ENCODE measurements at places on chromosomes 2 and 18.
A peak's percentile ranks its signal among the peaks of the same experiment; 100 is the strongest.

- no peak for DNase-seq
These were observed 375.3 kb upstream of the KLHL29 start for GRCh38 chr2:23009545-23010149.

- no peak for DNase-seq
These were observed 47.5 kb downstream of the EML4 start for GRCh38 chr2:42216694-42217093.

GRCh38 chr18:41922176-41922575 is 32.9 kb upstream of the PIK3C3 start:
- no peak for DNase-seq

DNA sequence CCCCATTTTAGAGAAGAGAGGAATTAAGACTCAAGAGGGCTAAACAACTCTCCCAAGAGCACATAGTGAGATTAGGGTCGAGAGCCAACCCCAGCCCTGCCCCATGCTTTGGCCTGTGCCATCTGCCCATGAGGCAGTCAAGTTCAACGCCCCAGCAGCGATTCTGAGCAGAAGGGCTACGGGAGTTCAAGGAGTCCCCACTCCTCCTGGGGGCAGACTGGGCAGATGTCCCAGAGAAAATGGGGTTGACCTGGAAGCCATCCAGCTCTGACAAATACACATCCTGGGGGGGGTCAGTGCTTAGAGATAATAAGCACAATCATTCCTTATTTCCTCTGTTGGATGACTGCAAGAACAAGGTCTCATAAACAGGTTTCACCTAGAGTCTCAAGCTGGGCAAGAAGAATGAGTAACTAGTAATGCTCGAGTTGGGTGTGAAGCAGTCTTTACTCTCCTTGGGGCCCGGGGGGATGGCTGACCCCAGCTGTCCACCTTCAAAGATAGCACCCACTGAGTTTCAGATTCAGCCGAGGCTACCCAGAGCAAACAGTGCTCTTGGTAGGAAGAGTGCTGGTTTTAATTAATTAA is 716.4 kb downstream of the RNF144A start:
- no peak for DNase-seq

- DNase-seq, result no peak
These were observed 39.5 kb upstream of the MARCO start for GRCh38 chr2:118902266-118903028.

DNA sequence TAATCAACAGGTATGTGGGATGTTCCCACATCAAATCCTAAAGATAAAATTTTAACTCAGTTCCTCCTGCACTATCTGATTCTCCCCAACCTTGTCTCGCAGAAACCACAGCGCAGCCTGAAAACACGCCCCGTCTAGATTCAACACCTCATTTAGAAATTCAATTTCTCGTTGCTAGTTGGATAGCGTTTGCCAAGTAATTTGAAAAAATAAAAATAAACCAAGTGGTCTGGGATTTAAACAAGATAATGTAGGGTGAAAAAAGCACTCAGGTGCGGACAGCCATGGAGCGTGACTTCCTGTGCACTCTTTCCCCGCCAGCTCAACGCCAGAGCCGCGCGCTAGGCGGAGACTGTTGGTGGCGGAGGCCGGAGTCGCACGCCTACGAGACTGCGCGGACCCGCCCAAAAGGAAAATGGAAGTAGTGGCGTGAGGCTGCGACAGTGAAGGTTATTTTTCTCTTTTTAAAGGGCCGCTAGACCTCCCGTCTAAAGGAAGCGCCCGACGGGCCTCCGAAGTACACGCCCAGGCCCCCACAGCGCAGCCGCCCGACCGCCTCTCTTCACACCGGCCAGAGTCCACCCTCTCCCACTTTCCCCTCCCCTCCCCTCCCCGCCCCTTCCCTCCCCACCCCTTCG is 615 bp upstream of the CCNT2 start:
- peak; percentile 52 for DNase-seq

GRCh38 chr2:199811346-199811745 is 39.6 kb downstream of the FTCDNL1 start:
- DNase-seq, result no peak

DNA sequence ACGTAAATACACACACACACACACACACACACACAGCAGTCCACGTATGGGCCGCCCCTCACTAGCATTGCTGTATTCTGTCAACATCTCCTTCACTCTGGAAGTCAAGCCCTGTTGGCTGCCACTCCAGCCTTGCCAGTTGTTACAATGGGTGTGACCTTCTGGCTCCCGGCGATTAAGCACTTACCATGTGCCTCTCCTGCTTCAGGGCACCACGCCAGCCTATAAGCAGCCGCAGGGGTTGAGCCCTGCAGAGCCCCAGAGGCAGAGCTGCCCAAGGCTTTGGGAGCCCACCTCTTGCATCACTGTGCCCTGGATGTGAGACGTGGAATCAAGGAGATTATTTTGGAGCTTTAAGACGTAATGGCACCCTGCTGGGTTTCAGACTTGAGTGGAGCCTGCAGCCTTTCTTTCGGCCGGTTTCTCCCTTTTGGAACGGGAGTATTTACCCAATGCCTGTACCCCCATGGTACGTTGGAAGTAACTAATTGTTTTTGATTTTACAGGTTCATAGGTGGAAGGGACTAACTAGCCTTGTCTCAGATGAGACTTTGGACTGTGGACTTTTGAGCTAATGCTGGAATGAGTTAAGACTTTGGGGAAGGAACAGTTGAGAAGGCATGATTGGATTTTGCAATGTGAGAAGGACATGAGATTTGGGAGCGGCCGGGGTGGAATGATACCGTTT is 54.5 kb upstream of the ROCK2 start:
- no peak for DNase-seq

GRCh38 chr2:188604579-188604978 is 312.9 kb downstream of the GULP1 start:
- DNase-seq, result no peak

GRCh38 chr2:19216676-19217602 is 141.5 kb downstream of the OSR1 start:
- DNase-seq, result no peak

GRCh38 chr2:222736301-222736700 is 64.8 kb downstream of the MOGAT1 start:
- DNase-seq, result no peak

DNA sequence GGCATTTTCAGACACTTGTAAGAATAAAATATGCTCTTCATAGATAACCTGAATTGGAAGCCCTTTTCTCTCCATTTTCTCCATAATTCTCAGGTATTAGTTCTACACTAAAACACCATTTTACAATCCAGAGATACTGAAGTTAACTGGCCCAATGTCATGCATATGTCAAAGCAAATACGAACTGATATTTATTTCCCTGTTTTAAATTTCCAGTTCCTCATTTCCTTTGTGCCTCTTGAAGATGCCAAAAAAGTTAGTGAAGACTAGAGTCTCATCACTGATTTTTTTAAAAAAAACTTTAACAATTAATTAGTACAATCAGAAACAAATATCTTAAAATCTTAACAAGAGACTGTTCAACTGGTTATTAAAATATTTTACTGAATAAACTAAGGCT is 52.8 kb upstream of the ITGB6 start:
- DNase-seq, result no peak

DNA sequence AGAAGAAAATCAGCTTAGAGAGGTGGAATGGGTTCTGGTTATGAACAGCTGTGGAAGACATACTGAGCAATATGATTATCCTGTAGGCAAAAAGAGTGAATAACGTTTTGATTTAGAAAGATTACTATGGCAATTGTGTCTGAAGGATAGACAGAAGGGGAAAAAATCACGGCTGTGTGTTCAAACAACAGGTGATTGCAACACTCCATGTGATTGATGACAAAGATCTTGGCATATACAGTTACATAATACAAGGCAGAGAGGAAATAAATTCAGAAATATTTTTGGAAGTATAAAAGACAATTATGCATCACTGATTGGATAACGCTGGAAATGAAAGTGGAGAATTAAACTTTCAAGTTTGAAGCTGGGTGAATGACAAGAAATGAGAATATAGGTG is 58.5 kb upstream of the KCNJ3 start:
- DNase-seq, result no peak

DNA sequence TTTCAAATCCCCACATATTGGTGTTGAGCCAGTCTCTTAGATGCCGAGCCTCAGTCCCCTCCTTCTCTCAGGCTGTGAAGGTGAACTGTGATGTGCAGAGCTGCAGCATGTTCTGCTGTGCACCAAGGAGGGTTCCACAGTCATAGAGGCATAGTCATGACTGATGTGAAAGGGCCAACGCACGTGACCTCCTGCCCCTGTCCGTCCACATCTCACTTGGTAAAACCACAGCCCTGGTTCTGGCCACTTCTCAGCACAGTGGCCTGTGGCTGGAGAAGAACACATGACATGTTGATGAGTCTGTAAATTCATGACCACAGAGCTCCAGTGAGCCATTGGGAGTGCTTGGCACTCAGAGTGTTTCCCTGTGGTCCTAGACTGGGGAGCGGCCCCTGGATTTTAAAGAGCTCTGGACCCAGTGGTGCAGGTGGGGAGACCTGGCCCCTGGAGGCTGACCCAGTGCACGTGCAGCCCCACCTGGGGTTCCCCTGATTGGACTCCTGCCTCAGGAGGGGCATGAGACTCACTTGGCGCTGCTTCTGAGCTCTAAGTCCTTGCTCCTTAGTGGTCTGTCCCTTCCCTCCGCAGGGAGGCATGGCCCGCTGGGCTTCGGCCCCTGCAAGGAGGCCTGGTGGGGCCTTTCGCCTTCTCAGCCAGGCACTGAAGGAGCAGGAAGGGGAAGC is 25.3 kb downstream of the INPP4A start:
- no peak for DNase-seq

DNA sequence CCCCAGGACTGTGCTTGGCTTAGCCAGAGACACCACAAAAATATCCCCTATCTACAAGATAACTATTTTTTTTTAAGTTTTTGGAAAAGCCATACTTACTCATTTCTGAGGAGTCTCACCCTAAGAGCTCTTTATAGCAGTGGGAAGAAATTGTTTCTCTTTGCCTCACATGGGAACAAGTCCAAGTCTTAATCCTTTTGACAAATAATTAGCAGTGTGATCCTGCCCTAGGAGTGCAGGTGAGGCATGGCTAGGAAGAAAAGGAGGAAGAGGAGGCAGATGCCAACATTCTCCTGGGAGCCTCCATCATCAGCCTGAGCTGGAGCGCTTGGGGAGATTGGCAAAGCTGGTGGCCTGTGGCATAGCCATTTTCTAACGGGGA is 115.6 kb downstream of the STPG4 start:
- no peak for DNase-seq

GRCh38 chr2:40485318-40485717 is 33.4 kb upstream of the SLC8A1 start:
- DNase-seq, result no peak

DNA sequence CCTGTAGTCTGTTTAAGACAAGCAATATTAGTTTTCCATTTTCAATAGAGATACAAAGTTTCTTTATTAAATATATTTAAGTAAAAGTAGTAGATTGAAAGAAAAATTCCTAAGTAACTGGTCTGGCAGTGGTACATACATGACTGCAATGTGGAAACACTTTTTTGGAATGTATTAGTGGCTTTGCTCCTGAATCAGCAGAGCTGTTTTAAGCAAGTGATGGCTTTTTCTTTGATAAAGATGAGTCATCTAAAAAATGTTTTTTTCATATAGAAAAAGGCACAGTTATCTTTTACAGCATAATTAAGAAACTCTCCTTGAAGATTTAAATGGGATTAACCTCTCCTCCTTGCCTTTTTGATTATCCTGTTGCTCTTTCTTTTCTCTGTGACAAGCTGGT is 34.9 kb downstream of the KDM3A start:
- DNase-seq, result no peak

DNA sequence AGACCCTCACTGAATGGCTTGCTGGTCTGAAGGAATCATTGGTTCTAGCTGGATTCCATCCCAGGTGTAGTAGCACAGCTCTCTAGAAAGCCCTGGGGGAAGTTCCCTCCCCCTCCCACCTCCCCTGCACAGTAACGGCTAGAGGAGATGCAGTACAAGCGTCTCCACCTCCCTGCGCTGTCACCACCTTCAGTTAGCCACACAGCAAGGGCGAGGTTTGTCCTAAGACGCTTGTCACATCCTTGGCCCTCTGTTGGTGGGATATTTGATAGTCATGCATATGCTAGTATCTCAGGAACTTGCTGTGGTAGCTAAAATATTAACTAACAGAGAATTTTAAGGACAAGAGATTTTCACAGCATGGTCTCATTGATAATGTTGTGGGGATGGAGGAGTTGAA is 19.4 kb downstream of the TRAPPC12 start:
- DNase-seq, result no peak

DNA sequence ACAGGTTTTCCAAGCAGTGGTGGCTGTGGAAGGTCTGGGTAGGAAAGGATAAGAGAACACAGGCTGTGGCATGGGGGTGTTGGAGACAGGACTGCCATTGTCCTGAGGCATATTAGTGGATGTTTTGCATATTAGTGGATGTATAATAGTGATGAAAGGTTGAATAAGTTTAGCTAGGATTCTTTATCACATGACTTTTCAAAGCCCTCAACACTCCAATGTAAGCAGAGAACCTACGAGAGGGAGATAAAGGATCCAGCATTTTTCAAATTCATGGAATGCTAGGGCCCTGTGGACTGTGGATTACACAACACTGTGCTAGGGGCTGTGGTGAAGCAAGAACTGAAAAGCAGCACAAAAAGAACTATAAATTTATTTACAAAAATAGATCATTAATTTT is 63.2 kb downstream of the POLE4 start:
- DNase-seq, result no peak

GRCh38 chr18:53997064-53997463 is 227.4 kb downstream of the MBD2 start:
- DNase-seq, result no peak

GRCh38 chr18:9986156-9986930 is 72.5 kb downstream of the VAPA start:
- no peak for DNase-seq

DNA sequence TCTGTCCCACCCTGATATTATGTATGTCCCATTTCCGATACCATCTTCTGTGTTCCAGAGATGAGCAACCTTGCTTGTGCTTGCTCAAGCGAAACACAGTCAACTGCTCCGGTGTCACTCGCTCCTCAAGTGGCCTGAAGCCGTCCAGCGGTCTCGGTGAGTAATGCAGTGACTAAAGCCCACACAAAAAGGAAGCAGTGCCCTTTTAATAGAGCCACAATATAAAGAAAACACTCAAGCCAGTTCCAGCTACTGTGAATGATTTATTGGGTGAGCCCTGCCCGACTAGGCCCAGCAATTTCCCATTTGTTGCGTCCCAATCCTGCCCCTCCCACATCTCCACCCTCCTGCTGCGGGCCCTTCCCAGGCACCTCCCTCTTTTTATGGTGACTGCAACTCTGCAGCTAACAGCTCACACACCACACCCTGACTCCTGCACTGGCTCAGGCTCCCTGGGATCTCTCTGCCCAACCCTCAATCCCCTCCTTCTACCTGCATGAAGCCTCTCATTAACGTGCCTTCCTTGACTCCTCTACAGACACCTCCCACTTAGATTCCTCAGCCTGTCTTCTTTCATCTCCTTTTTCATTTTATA is 44.2 kb upstream of the DSC1 start:
- peak; percentile 14 for DNase-seq
